NCI-H524 (cell line): ENCODE measurements at places on chromosomes 5 and 9.

DNA sequence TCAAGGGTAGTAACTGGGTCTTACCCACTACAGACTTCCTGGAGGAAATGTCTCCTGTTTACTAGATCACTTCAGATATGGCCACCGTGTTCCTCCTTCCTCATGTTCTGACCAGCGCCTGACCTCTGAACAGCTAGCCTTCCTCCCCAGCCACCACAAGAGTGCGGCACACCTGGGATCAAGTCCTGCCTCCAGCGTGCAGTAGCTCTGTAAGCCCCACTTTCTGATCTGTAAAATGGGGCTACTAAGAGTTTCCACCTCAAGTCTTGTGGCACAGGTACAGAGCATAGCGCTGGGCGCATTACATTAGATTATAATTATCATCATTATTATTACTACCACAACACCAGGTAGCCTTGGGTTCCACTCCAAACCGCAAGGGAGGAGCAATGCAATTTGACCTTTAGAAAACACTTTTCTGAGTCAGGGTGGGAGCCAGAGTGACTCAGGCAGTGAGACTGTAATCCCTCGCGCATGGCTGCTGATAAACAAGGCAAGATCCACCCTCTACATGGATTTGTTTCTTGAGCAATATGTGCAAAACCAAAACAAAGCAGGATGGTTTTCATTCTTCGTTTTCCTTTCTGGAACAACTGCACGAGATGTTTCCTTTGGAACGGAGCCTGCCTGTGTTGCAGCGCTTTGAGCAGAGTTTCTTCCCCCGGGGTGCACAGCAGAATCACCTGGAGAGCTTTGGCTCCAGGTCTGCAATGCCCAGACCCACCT, 65.0 kb upstream of the ANGPTL2 start:
- DNase-seq = no peak

GRCh38 chr9:123807251-123807650, 122.7 kb downstream of the DENND1A start:
- peak; percentile 95 for DNase-seq

DNA sequence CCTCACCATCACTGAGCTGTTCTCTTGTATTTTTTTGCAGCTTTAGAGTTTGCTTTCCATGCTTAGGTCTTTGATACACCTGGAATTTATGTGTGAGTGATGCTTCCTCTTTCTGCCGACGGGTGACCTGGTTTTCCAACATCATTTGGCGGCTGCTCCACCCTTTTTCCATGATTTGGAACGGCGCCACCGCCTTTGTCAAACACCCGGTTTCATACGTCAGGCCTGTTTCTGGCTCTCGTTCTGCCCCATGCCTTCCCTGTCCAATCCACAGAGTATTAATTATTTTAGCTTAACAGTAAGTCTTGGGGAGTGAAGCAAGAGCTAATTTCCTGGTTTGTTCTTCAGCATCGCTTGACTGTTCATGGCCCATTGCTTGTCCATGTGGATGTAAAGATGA, 30.2 kb downstream of the CACNA1B start:
- DNase-seq = no peak

- no peak for DNase-seq
Measured at GRCh38 chr9:81653240-81653639, 36.1 kb downstream of the TLE1 start.

DNA sequence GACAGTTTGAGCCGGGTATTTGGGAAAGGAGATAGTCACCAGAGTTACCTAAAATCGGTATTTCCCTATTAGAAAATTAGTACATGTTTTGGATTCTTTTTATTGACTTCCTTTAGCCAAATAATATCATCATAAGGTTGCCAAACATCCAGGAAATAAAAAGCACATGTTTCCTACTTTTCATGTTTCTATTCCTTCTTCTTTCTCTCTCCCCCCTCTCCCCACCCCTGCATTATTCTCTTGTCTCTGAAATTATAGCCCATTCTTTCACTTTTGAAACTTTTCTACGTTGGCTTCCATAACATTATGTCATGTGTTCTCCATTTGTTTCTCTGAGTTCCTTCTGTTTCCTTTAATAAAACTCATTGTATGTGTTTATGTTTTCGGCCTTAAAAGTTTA, 161.9 kb downstream of the ALDH1A1 start:
- DNase-seq = no peak

DNA sequence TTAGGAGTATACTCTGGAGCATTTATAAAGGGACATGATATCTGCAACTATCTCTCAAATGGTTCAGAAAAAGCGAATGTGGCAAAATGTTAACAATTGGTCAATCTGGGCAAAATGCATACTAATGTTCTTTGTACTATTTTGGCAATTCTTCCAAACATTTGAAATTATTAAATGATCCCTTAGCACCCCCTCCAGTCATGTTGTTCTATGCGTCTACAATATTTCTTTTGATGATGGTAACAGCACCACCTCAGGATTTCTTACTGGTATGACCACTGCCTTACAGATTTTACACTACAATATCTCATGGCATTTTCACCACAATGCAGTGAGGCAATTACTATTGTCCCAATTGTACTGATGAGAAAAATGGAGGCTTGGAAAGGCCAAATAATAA, 52.9 kb upstream of the TRIO start:
- no peak for DNase-seq

DNA sequence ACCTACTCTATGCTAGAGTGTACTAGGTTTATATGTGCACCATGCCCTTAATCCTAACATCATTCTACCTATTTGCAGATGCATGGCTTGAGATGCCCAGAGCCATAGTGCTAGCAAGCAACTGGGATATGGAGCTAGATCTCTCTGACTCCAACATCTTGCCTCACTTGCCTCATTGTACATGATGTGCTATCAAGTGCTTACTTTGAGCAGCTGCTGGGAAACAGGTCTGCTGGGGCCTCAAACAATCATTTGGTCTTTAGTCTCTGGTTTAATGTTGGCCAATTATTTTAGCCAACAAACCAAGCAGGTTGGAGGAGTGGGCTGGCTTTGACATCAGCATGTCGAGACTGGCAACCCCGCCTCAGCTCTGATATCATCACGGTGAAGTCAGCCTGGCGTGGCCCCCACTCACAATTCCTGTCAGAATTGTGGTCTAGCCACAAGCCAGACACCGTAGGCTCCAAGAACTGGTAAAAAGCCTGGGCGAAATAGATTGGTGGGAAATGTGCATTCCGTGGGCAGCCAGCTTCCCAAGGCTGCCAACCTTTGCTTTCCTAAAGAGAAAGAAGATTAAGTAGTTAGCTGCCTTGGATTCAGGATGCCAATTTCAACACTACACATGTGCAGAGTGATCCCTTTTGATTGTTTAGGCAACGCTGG, 21.1 kb upstream of the GAS1 start:
- DNase-seq = no peak

GRCh38 chr5:65548281-65548680, 14.7 kb downstream of the CENPK start:
- DNase-seq = no peak

DNA sequence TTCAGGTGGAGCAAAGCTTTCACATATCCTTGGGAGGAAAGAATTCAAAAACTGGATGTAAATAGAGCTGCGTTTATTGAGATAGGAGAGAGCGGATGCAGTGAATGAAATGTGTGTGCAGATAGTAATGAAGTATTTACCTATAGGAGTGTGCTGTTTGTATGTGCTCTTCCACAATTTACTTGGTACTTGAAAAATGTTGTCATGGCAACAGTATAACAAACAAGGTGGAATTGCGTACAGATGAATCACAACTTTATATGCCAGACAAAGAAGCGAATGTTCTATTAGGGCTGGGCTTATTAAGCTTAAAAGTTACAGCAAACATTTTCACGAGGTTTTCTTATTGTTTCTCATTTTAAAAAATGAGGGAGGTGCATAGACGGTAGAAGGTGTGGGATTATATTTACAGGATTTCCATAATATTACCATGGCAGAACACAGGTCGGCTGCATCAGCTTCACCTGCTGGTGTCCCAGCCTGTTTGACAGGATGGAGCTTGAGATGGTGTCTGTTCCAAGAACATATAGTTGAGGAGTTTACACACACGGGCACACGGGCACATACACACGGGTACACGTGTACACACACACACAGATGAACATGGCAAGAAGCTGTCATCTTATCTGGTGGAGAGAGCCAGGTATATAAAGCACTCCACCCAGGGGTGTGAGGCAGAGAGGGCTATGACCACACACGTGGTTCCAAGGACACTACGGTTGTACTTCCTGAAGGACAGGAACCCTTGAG, 155.7 kb downstream of the RMI1 start:
- no peak for DNase-seq

GRCh38 chr5:179008667-179009066, 13.5 kb upstream of the GRM6 start:
- DNase-seq = no peak

DNA sequence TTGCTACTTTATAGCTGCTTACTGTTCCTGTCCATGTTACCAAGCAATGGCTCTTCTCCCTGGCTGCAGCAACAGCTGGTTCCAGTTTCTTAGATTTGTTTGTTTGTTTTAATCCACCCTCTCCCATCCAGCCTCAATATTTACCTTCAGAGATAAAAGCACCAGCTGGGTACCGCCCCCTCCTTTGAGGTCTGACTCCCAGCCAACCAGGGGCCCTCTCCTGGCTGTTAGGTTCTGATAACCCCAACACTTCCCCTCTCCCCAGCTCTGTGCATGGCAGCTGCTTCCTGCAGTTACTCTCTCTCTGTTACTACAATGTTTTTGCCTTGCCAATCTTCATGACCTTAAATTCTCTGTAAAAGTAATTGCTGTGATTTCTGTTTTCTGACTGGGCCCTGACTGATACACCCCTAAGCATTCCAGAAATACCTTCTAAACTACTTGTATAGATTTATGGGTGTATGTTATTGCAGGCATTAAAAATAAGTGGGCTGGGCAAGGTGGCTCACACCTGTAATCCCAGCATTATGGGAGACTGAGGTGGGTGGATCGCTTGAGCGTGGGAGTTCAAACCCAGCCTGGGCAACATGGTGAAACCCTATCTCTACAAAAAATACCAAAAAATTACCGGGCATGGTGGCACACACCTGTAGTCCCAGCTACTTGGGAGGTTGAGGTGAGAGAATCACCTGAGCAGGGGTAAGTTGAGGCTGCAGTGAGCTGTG, 2.6 kb upstream of the GCNT1 start:
- no peak for DNase-seq

DNA sequence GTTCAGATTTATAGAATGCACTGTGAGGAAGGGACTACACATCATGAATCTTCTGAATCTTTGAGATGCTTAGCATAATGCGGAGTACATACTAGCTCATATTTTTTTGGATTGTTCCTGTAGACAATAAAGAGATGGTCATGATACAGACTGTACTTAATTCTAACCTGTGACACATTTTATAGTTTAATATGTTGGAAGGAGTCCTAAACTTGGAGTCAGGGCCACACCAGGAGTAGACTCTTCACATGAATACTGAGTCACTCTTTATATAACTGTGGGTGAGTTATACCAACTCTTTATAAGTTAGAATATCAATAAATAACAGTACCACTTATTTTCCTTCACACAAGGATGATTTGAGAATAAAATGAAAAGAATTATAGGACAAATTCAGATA, 16.9 kb downstream of the C9orf85 start:
- no peak for DNase-seq

DNA sequence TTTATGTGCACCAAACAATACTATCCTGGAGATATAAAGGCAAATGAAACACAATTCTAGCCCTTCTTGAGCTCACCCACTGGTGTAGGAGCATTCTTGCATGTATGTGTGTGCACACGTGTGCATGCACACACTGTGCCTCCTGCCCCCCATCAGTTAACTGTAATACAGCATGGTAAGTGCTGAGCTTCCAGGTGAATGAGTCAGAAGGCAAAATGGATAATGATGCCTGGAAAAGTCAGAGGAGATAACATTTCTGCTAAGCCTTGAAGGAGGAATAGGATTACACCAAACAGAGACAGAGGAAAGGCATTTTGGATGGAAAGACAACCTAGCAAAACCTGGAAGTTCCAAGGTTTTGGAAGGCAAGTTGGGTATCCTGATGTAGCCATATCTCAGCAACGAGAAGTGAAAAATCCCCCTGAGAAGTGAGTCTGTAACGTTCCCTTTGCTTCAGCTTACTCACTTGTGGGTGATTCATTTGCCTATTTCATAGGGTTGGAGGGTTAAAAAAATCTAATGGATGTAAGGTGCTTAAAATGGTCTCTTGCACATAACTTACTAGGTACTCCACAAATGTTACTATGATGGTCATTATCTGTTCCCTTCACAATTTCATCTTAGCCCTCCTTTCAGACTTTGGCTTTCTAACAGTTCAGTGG, 101.4 kb upstream of the STC2 start:
- no peak for DNase-seq

- DNase-seq = no peak
Measured at GRCh38 chr5:169944115-169944514, 36.2 kb downstream of the INSYN2B start.

DNA sequence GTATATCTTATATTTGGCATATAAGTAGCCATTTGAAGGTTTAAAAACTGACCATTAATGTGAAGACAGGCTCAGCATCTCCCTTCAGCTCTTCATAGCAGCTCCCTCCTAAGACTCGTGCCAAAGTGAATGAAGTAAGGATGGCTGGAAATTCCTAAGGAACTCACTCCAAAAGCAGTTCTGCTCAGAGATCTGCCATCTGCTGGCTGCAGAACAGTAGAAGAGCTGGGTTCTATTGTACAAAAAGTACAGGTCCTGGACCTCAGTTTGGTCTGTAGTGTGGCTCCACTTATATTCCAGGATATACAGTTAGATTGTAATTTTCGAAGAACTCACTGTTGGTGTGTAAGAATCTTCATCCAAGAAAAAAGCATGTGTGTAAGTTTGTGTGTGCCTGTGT, 104.9 kb upstream of the RUSC2 start:
- DNase-seq = no peak
